ENCODE measurements at places on chromosomes 2 and 18.

GRCh38 chr18:69759046-69759445 lies 188.6 kb downstream of the CD226 start:
- no peak overlapping the region for H3K4me3 ChIP-seq
- H3K4me1 ChIP-seq = no peaks in the 10 kb centered on the region

DNA sequence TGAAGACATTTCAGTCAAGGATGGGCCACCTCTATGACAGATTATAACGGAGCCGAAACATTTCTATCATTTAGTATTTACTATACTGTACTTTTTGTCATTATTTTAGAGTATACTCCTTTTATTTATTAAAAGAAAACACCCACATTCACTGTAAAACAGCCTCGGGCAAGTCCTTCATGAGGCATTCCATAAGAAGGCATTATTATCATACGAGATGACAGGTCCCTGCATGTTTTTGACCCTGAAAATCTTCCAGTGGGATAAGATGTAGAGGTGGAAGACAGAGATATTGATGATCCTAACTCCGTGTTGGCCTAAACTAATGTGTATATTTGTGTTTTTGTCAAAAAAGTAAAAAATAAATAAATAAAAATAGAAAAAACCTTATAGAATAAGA lies 245.0 kb downstream of the MTX2 start:
- H3K36me3 ChIP-seq = no peaks in the 10 kb centered on the region
- H3K27ac ChIP-seq = no peak overlapping the region
- no peaks in the 10 kb centered on the region for H3K4me1 ChIP-seq
- H3K4me3 ChIP-seq = no peak overlapping the region

DNA sequence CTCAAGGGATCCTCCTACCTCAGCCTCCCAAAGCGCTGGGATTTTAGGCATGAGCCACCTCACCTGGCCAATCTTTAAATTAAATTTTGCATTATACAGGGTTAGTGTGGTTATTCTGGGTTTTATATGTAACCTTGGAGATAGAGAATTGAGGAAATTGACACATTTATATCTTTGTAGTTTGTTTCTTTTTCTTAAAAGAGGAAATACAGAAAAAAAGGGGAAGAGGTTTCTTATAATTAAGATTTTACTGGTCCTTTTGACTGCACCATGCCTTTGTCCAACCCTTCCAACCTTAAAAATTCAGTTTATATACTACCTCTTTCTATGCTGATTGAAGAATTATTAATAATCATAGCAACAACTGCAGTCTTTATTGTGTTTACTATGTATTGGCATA lies 210.1 kb upstream of the STON1 start:
- peak overlapping the region; percentile 49 for H3K27ac ChIP-seq
- no peaks in the 10 kb centered on the region for H3K27me3 ChIP-seq
- DNase-seq = no peak
- H3K36me3 ChIP-seq = no peaks in the 10 kb centered on the region

DNA sequence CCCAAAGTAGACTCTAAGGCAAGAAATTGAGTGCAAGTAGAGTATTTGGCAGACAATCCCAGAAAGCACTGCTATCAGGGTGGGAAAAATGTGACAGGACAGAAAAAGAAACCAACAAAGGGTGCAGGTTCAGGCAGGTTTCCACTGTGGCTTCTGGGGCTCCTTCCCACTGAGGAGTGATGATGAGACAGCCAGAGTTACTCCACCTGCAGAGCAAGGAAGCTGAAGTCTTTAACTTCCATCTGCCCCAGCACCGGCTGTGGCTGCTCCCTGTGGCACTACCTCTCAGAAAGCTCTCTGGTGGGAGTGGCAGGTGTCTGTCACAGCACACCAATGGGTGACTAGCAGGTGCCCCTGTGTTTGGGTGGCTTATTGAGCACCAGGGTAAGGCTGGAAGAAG lies 37.6 kb upstream of the ACKR3 start:
- no peak overlapping the region for H3K27ac ChIP-seq
- no peak for DNase-seq
- H3K4me3 ChIP-seq = no peak overlapping the region
- no peaks in the 10 kb centered on the region for H3K27me3 ChIP-seq
- H3K4me1 ChIP-seq = peaks cover 14% of the 10 kb centered on the region

DNA sequence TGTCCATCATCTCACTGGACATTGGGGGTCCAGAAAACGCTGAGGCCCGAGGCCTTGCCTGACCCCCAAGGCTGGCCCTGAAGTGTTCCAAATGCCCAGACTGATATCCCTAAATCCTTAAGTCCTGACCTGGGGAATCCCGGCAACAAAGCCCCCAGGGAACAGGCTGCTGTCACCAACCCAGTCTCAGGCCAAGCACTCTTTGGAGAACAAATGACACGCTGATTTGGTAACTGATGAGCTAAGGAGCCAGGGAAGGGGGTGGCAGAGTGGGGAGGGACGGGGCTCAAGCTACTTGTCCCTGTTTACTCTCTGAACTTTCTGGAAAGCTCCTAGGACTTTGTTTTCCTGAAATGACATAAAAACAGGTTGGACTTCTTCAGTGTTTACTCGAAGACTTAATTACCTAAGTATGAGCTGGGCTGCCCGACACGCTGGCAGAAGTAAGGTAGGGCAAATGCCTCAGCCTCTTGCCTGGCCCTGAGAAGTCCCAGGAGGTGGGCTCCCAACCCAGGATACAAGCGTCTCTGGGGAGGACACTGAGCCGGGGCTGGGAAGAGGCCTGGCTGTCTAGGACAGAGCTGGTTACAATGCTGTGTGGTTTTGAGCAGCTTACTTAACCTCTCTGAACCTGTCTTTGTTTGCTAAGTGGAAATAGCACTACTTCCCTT lies 105.5 kb upstream of the GLI2 start:
- H3K27ac ChIP-seq = no peak overlapping the region
- H3K4me1 ChIP-seq = no peaks in the 10 kb centered on the region
- H3K27me3 ChIP-seq = peaks cover 15% of the 10 kb centered on the region
- H3K36me3 ChIP-seq = no peaks in the 10 kb centered on the region
- DNase-seq = peak; percentile 51

GRCh38 chr18:50027996-50028395 lies 167.0 kb downstream of the MYO5B start:
- H3K27me3 ChIP-seq = no peaks in the 10 kb centered on the region
- no peak for DNase-seq
- no peak overlapping the region for H3K4me3 ChIP-seq
- H3K4me1 ChIP-seq = no peaks in the 10 kb centered on the region

GRCh38 chr2:190864375-190864774 lies 16.2 kb upstream of the GLS start:
- no peaks in the 10 kb centered on the region for H3K4me1 ChIP-seq
- no peak overlapping the region for H3K4me3 ChIP-seq
- no peaks in the 10 kb centered on the region for H3K27me3 ChIP-seq

DNA sequence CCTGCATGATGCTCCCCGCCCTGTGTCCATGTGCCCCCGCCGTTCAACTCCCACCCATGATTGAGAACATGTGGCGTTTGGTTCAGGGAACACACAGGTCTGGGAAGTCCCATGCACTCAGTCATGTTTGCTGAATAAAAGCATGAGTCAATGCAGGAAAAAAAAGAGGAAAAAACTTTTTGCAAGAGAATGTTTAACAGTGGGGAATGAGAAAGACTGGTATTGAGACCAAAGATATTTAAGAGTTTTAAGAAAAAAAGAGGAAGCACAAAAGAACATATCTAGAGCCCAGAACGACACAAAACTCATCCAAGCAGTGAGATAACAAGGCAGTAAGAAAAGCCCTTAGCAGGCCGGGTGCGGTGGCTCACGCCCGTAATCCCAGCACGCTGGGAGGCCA lies 279.2 kb upstream of the THSD7B start:
- H3K36me3 ChIP-seq = no peaks in the 10 kb centered on the region
- no peaks in the 10 kb centered on the region for H3K27me3 ChIP-seq
- no peak for DNase-seq

DNA sequence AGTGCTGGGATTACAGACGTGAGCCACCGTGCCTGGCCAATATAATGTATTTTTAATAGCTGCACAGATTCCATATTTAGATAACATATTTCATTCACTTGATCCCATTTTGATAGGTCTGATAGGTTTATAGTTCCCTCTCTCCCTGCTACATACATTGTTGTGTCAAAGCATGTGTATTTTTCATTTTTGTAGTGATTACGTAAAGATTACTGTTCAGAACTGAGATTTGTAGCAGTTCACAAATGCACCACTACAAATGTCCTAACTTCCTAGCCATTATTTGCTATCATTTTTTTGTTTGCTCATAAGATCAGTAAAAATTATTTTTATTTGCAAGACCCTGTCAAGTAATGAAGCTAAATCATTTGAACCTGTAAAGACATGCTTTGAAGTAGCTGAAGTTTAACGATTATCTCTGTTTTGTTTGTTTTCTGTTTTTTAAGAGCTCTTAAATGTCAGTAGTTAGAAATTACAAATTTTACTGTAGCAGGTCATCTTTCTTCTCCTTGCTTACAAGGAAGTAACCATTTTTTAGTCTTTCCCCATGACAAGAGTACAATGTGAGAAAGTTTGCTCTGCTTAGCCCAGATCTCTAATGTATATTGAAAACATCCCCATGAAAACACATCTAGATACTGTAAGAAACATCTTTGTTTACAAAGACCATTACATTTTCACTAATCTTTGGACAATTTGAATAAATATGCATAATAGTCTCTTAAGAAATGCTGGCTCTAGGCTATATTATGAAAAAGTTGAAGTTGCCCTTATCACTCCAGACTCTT lies 54.1 kb downstream of the EML4 start:
- H3K36me3 ChIP-seq = peaks cover 7% of the 10 kb centered on the region
- H3K27me3 ChIP-seq = no peaks in the 10 kb centered on the region
- H3K4me3 ChIP-seq = no peak overlapping the region
- no peak overlapping the region for H3K27ac ChIP-seq
- peaks cover 99% of the 10 kb centered on the region for H3K4me1 ChIP-seq
- no peak for DNase-seq

GRCh38 chr2:207787800-207788199 lies 18.1 kb upstream of the FZD5 start:
- no peak overlapping the region for H3K4me3 ChIP-seq
- H3K36me3 ChIP-seq = no peaks in the 10 kb centered on the region
- H3K27ac ChIP-seq = no peak overlapping the region
- H3K27me3 ChIP-seq = no peaks in the 10 kb centered on the region
- DNase-seq = no peak
- H3K4me1 ChIP-seq = peaks cover 5% of the 10 kb centered on the region

DNA sequence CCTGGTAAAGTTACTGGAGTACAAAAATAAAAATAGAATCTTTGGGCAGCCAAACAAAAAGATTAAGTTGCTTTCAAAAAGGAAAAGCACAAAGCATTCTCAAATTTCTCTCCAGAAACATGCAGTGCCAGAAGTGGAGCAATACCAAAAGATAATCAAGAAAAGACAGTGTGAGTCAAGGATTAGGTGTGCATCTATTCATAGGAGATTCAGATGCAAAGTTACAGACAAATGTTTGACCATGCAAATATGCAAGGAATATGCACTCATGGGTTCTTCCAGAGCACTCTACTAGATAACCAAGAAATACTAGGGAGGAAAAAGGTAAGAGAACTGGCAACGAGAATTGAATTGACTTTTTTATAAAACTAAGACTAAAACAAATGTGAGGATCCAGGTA lies 51.8 kb upstream of the CDH20 start:
- no peak overlapping the region for H3K27ac ChIP-seq
- no peak for DNase-seq
- no peaks in the 10 kb centered on the region for H3K36me3 ChIP-seq
- H3K4me1 ChIP-seq = no peaks in the 10 kb centered on the region
